ENCODE measurements at places on chromosomes 7 and 10.
A peak's percentile ranks its signal among the peaks of the same experiment; 100 is the strongest.

DNA sequence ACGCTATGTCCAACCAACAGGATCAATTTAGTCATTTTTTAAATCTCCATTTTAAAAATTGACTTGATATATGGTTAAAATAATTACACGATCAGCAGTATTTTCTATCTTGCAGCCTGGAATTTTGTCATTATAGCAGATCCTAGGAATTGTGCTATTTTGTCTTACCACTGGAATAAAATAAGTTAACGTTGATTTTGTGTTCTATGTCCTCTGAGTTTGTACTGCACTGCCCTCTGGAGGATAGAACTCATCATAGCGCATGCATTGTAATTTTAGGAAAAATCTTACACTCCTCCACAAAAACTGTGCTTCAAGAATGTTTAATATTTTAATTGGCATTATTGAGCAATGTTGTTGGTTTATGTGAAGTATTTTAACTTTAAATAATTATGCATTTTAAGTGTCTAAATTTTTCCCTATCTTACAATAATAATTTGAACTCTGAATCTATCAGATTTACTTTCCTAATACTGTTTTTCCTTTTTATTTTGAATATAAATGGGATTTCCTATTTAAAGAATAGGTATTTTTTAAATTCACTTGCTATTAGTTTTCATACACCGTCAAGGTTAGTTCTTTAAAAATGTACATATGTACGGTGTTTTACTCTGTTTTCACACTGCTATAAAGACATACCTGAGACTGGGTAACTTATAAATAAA is 220.1 kb downstream of the PPP1R3A start:
- peak; percentile 50 for DNase-seq

DNA sequence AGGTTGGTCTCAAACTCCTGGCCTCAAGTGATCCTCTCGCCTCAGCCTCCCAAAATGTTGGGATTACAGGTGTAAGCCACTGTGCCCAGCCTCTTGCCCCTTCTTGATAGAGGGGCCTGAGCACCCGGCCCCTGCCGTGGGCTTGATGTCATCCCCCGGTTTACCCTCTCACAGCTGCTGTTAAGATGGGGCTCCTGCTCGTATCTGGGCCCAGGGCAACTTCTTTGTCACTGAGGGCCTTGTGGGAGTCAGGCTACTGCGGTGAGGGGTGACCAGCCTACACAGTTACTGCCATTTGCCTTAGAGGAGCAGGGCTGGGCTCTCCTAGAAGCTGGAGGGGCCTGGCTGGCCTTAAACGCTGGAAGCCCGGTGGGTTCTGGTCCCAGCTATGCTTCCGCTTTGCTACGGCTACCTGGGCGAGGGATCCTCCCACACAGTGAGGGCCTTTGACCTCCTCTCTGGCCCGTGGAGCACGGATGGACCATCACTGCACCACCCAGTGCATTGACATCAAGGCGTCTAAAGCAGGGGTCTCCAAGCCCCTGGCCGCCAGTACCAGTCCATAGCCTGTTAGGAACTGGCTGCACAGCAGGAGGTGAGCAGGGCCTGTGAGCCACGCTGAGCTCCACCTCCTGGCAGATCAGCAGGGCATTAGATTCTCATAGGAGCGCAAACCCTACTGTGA is 1.1 kb upstream of the TMEM130 start:
- DNase-seq = no peak

DNA sequence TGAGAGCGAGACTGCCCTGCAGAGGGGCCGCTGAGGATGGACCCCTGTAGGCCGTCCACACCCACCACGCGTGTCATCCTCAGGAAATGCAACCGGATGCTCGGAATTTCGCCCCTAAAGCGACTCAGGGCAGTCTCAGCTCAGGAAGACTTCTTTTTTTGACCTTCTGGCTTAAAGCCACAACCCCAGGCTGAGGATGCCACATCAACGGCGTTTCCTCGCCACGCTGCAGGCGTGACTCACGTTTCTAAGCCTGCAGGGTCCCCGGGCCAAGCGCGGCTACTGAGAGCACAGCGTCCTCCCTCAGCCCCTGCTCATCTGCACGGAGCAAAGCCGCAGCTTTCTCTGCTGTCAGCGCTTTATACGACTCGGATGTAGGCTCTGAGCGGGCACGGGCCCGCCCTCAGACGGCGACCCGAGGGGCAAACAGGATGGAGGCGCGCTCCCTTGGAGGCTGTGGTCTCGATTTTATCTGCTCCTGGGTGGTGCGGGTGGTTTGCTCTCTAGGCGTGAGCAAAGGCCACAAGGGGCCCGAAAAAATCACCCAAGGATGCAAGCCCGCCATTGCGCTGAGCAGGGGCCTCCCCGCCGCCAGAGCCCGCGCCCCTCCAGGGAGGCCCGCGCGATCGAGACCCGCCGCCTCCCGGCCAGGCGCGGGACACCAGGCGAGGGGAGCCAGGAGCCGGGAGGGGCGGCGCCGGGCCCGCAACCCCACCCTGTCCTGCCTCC is 726 bp upstream of the INSIG1 start:
- DNase-seq = peak; percentile 85

- DNase-seq = peak; percentile 29
These were observed 113.7 kb downstream of the PHTF2 start for GRCh38 chr7:77912293-77912692.

GRCh38 chr10:61627266-61627665 is 35.5 kb upstream of the CABCOCO1 start:
- no peak for DNase-seq

DNA sequence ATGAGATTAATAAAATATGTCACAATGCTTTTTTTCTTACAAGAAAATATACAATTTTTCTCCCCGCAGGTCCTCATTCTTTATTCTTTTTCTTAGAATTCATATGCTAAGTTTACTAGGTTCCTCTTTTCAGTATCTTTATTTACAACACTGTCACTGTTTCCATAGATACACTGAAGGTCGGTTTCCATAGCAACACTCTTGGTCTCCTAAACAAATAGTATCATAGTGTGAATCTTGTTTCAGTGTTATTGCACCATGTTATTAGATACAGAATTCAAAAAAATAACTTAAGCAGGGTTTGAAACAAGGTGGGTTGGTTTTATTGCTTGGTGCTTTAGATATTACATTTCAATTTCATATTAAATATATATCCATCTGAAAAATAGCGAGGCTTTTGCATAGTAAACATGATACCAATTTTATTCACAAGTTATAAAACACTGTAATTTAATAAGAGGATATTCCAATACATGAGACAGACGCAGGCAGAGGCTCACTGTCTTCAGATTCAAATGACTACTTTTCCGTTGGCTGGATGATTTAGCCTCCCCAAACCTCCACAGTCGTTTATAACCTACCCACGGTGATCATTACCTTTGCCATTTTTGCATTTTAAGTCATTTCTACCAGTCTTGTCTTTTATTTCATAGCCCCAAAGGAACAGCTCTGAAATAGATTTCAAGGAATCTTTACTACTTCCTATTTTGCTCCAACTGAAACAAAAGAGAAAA is 88.9 kb upstream of the KLF6 start:
- peak; percentile 90 for DNase-seq

DNA sequence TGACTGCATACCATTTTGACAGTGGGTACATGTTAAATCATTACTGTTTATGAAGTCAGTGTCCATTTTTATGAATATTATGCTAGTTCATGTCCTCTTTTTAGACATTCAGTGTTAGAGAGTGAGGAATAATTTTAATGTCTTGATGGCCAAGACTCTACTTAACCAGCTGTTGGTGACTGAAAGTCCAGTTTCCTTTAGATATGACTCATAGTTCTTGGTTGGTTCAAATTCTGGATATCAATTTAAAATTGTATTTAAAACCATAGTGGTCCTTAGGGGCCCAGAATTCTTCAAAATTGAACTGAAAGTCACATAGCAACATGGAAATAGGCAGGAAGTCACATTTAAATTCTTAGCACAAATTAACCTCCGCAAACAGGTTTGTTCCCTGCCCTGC is 196.5 kb upstream of the PRPS1L1 start:
- no peak for DNase-seq

DNA sequence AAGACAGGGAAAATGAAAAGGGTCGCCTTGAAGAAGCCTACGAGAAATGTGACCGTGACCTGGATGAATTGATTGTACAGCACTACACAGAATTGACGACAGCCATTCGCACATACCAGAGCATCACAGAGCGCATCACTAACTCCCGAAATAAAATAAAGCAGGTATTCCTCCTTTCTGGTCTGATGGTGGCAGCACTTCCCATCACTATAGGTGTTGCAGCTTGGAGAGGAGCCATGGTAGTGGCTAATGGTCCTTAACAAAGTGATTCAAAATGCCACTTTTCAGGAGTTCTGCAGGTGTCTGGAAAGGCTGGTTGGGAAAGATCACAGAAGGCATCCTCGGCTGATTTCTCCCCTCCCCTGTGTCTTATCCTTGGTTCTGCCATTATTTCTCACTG is 22.1 kb downstream of the EXOC4 start:
- no peak for DNase-seq

GRCh38 chr7:24764972-24765744 is 7.9 kb upstream of the GSDME start:
- DNase-seq = peak; percentile 12

- DNase-seq = no peak
These were observed 925.1 kb downstream of the LRMDA start for GRCh38 chr10:76356557-76356956.

DNA sequence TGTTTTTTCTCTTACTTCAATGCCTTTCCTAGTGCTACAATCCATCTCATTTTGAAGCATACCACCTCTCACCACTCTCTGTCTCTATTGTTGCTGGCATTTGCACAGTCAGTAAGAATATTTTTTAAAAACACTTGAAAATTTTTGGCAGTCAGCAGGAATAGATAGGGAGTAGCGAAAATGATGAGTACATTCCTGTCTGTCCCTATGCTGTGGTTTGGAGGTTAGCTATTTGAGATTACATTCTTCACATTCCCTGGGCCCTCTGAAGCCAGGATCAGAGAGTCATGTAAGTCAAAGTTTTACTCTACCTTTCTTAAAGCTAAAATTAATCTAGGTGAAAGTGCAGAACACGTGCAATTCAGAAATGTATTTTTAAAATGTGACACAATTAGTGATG is 53.0 kb upstream of the MAGI2 start:
- no peak for DNase-seq

DNA sequence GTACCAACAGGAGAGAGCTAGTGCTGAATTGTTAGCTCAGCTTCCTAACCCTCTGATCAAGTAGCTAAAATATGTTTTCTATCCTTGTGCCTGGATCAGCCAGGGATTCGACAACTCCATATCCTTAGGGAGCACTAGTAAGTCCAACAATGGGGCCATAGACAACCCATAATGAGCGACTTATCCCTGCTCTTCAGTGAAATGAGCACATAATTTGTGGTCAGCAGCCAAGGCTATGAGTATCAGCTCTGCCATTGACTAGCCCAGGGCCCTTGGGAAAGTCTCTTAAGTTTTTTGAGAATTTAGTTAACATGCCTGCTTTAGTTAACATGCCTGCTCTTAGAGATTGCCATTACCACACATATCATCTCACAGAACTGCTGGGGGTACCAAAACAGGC is 39.3 kb downstream of the COL1A2 start:
- DNase-seq = no peak

- no peak for DNase-seq
These were observed 107.7 kb upstream of the DIP2C start for GRCh38 chr10:797179-797578.

GRCh38 chr7:47573758-47574481 is 8.0 kb downstream of the TNS3 start:
- DNase-seq = no peak

DNA sequence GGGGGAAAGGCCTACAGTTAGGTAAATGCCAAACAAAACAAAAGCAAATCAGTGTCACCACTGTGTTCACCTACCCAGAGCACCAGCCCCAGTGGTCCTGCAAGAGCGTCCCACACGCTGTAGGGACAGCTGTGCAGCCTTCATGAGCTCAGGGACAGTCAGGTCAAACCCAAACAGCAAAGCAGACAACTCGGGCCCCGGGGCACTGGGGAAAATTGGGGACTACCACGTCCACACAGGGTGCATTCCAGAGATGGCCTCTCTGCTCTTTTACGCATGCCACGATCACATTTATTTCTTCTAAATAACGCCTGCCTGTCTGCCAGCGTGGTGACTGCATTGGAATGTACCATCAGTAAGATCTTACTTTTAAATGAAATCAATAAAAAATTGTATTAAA is 21.7 kb downstream of the EBF3 start:
- no peak for DNase-seq

GRCh38 chr7:746155-747061 is 19.3 kb upstream of the PRKAR1B start:
- no peak for DNase-seq

- no peak for DNase-seq
These were observed 40.3 kb upstream of the RSBN1L start for GRCh38 chr7:77655836-77656455.

DNA sequence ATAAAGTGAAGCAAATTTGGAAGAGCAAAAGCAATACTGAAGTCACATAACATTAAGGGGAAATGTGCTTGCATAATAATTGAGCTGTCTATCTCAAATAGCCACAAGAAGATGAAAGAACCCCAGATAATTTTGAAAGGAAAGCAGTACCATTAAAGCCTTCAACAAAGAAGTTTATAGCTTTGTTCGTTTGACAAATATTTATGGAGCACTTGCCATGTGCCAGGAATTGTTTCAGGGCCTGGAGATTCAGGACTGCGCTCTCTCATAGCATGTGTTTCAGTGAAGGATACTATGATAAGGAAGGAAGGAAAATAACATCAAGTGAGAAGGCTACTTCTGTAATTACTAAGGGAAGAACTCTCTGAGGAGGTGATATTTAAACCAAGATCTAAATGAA is 212.3 kb upstream of the CSTF2T start:
- DNase-seq = peak; percentile 42

DNA sequence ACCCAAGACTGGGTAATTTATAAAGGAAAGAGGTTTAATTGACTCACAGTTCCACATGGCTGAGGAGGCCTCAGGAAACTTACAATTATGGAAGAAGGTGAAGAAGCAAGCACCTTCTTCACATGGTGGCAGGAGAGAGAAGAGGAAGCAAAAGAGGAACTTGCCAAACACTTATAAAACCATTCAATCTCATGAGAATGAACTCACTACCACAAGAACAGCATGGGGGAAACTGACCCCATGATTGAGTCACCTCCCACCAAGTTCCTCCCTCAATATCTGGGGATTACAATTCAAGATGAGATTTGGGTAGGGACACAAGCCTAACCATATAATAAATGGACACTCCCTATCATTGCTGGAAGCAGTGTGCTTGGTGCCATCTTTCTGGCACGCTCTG is 506.3 kb downstream of the CALN1 start:
- DNase-seq = peak; percentile 6

GRCh38 chr10:62261666-62262065 is 7.0 kb downstream of the RTKN2 start:
- no peak for DNase-seq

DNA sequence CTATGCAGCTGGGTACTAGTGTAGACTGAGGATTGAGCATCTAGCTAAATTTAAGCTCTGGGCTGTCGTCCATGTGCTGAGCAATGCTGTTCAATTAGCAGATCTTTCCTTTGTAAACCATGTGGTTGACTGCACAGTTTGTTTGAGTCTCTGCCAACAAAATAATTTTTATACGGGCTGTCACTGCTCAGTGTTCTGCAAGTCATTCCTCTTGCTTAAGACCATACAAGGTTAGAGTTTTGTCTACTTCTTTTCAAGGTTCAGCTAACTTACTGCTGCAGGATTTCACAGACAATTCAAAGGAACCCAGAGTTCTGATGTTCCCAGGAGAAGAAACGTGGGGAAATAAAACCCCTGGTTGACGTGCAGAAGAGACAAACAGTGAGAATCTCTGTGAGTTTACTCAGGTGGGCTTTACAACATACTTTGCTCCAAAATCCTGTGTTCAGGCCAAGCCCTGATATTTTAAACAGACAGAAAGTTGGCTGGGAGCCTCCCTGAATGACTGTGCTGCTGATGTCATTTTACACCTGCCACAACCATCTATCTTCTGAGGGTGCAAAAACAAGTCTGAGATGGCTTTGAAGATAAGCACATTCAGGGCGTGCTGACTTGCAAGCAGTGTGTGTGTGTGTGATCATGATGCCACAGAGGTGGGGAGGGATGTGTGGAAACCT is 177.1 kb upstream of the SVIL start:
- peak; percentile 62 for DNase-seq

All from hematopoietic multipotent progenitor cell treated with erythropoietin and hydrocortisone succinate and interleukin-3 and kit ligand, for 6 days (in vitro differentiated cells).